T-helper 22 cell (primary cell): ENCODE measurements at places on chromosomes 4 and X.
A peak's percentile ranks its signal among the peaks of the same experiment; 100 is the strongest.

DNA sequence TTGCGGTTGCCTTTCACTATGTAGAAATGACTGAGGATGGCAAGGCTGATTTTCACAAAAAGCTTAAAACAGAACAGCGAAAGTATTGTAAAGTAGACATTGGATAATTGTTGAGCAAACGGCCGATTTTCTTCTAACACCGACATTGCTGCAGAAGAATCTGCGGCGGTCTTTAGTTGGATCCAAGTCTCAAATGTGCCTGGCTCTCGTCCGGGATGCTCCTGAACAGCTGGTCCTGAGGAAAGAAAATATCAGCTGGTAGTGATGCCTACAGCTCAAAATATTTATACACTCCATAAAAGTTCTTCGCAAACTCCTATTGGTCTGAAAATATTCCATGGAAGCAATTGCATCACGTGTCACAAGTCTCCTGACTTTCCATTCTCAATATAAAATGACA lies at the start of gene ASB5:
ASB5 (minus strand) TSS at position 260 of the 400 bp plus-strand sequence; CDS start at position 146, 114 bp downstream.
- DNase-seq: no peak

DNA sequence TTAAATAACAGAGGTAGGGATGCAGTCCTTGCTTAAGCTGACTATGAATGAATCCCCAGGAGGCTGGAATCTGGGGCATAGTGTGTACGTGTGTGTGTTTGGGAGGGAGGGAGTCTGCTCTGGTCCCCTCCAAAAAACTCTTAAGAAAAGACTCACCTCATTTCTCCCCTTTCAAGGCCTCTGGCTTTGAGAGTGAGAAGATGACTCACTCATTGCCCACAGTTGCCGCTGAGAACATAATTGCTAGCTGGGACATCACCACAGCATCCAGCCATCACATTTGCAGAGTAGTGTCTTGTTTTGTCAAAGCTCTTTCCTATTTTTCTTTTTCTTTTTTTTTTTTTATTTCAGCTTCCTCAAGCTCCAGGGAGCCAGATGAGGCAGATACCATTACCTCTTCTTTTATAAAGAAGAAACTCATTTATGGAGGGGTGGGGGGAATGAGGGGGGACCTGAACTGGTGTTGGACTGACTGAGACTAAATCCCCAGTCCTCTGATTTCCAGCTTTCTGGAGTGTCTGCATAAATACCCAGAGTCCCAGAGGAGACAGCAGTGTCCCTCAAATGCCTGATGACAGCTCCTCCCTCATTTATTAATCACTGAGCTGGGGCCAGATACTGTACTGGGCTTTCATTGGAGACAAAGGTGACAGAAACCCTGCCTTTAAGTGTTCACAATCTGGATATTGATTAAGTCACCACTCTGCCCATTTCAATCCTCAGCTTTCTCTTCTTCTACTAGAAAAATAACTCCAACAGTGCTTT lies 61.9 kb upstream of the LAS1L start:
- DNase-seq: peak; percentile 55

DNA sequence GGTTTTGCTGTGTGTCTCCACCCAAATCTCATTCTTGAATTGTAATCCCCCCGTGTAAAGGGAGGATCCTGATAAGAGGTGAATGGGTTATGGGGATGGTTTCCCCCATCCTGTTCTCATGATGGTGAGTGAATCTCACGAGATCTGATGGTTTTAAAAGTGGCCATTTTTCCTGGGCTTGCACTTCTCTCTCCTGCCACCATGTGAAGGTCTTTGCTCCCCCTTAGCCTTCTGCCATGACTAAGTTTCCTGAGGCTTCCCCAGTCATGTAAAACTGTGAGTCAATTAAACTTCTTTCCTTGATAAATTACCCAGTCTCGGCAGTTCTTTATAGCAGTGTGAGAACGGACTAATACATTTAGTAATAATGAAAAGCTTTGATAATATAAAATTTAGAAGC lies 46.9 kb downstream of the ANTXR2 start:
- DNase-seq: no peak

DNA sequence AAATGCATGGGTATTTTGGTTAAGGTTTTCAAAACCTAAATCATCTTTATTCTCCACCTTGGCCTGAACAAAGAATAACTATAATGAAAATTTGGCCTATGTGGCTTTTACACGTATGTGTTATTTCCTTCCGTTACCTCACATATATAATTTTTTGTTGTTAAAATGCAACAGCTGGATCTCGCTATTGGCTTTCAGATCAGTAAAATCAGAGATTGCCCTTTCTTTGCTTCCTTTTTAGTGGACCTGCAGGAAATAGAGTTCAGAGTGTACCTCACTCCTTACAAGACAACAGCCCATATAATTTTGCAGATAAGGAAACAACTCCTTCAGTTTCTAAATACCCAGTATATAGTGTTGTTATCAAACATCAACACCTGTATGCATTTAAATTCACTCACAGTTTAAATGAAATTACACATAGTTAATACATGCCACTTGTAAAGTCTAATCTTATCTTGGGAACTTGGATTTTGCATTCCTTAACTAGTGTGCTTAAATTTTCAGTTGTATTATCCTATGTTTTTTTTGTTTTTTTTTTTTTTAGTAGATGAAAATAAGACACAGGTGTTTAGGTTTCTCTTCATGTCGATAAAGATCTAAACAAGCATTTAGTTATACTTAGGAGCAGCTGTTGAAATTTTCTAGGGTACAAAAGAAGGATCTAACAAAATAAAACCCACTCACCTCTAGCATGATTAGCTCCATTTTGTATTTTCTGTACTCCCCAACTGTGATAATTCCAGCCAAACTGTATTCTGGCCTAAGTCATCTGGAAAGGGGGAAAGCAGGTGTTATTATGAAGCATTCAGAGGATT lies 96.2 kb upstream of the SPRY1 start:
- no peak for DNase-seq

GRCh38 chr4:6641164-6641970 lies 882 bp downstream of the MRFAP1 start:
- DNase-seq: peak; percentile 31

DNA sequence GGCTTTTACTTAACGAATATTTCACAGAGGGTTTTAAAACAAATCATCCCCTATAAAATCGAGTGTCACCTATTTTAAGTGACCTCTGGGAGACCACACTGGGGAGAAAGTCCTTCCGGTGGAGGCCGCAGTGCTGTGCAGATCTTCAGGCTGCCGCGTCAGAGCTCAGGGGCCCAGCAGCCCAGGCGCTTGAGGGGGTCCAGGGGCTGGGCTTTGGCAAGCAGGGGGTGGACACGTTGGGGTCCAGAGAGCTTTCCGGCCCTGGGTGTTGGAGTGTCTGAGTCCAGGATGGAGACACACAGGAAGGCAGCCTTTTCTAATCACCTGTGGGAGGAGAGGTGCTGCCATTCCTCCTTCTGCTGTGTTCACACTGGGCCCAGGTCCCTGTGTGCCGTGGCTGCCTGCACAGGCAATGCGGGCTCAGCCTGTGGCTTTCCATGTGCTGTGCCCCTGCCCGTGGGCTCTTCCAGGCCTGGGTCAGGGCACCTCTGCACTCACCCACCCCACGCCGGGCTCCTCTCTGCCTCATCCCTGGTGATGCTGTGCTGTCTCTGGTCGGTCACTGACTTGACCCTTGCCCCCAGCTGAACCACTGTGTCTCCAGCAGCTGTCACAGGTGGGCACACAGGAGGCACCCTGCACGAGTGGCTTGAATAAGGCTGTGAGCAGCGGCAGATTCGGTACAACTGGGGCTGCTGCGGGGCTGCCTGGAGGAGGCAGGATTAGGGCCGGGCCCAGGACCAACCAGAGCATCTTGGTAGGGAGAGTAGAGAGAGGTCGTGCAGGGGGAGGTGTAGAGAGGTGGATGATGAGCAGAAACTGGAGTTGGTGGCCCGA lies 10.0 kb downstream of the HTRA3 start:
- no peak for DNase-seq

DNA sequence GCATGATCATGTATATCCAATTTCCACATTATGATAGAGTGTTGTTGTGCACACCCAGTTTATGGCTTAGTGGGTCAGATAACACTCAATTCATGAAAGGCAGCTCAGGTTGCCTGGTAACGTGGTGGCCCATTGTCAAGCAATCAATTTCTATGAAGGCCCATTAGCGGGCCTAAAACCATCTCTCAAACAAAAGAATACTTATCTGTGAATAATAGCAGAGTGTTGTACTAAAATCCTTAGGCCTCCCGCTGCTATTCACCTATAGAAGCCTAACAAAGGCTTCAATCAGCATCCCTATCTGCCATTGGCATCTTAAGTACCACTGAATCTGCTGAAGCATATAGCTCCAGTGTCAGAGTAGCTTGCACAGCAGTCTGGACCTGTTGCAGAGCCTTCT lies 849.6 kb upstream of the POU3F4 start:
- DNase-seq: no peak

- DNase-seq: no peak
Observed at GRCh38 chrX:53323196-53323595, 41.8 kb upstream of the IQSEC2 start.

DNA sequence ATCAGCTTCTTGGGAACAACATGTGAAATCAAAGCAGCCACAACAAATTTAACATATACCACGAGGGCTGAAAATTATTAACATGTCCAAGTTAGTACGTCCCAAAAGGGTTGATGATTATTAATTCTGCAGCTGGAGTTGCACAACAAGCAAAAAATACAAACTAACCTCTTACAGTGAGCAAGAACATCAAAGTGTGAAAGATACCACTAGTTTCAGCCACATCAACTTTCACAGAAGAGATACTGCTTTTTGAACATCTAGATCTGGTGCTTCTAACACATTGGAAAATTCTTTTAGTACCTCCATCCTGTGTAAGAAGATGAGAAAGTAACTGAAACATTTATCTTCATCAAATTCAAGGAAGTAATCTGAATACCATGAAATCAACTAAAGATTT lies 334.1 kb downstream of the PCDH7 start:
- no peak for DNase-seq
